ENCODE measurements at places on chromosomes 12 and 14.
A peak's percentile ranks its signal among the peaks of the same experiment; 100 is the strongest.

DNA sequence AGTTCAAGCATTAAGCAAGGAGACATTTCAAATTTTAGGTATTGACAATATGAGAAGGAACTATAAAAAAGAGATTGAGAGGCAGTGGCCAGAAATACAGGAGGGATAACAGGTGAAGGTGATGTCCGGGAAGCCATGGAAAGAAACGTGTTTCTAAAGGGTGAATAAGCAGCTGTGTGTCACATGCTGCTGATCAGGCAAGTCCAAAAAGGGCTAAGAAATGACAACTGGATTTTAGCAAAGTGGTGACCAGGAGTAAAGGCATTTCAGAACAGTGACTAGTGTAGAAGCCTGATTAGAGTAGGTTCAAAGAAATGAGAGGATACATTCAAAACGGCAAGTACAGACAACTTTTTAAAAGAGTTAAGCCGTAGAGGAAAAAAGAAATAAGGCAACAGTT lies 204.3 kb upstream of the DIO2 start:
- DNase-seq = no peak

DNA sequence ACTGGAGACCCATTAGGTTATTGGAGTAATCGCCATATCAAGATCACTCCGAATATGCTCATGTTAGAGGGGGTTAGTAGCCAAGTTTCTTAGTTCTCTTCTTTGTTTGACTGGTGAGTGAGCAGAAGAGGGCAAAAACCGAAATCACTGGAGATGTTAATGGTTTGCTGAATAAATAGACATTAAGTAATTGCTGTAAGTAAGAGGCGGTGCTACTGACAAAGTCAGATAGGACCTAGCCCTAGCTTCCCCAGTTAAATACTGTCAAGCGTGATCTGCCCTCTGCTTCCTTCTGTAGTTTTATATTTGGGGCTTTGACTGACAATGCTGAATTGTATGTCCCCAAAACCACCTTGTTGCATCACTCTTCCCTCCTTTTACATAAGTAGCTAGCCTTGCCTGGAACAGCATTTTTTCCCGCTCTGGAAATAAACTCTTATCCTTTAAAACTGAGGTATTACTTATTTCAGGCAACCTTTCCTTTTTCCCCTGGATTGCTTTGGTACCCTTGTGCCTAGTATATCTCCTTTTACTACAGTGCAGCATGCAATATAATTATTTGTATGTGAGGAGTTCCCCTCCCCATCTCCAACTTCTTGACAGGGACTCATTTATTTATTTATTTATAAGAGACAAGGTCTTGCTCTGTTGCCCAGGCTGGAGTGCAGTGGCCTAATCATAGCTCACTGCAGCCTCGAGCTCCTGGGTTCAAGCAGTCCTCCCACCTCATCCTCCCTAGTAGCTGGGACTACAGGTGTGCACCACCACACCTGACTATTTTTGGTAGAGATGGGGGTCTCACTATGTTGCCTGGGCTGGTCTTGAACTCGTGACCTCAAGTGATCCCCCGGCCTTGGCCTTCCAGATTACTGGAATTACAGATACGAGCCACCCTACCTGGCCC lies 1.4 kb downstream of the SNRPF start:
- no peak for DNase-seq

- DNase-seq = no peak
These were observed 1.3 kb downstream of the SENP1 start for GRCh38 chr12:48104531-48104930.

DNA sequence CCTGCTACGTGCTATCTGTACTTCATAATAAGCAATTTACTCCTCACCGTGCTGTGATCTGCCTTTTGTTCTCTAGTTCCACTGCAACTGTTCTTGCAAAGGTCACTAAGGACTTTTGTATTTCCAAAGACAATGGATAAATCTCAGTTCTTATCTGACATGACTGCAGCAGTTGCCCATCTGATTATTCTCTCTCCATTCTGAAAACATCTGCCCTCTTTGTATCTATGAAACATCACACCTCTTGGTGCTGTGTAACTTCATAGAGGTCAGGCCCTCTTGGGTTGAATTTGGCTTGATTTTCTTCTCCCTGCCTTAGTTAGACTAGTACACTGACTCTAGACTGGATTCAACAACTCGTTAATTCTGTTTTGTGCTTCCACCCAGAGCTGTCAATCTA lies 319.6 kb downstream of the BTG1 start:
- DNase-seq = no peak

GRCh38 chr14:101362529-101363260 lies 198.6 kb upstream of the DIO3 start:
- no peak for DNase-seq

DNA sequence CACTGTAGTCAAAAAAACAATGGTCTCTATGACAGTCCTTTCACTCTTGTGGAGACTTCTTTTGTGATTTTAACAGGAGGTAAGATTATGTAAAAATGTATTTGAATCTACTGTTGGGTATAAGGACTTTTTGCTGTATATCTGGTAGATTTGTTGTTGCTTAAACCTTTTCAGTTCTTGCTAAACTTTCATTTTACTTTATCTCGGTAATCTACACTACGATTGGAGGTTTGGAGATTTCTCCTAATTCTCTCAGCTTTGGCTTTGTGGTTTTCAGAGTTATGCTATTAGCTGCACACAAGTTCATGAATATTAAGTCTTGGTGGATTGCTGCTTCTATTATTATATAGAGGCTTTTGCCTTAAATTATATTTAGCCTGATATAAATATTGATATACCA lies 116.6 kb upstream of the HIF1A start:
- DNase-seq = no peak

- no peak for DNase-seq
These were observed 23.3 kb downstream of the RAB35 start for GRCh38 chr12:120093336-120093591.

GRCh38 chr14:106778986-106779385 lies 1252.6 kb downstream of the TMEM121 start:
- DNase-seq = no peak

DNA sequence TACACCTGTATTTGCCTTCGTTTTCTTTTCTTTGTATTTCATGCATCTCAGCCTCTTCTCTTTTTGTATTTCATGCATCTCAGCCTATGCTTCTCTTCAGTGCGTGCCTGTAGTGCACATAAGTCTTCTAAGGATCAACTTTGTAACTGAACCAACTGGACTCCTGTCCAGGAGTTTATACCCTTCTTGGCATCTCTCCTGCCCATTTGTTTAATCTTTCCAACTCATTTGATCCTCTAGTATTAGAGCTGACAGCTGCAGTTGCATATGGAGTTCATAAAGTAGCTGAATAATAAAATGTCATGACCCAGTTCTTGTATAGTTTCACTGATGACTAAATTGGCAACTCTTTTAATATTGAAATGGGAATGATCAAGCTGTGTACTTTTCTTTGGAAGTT lies 89.7 kb downstream of the FGD4 start:
- no peak for DNase-seq

- no peak for DNase-seq
These were observed 32.5 kb upstream of the EVL start for GRCh38 chr14:100032738-100033137.

DNA sequence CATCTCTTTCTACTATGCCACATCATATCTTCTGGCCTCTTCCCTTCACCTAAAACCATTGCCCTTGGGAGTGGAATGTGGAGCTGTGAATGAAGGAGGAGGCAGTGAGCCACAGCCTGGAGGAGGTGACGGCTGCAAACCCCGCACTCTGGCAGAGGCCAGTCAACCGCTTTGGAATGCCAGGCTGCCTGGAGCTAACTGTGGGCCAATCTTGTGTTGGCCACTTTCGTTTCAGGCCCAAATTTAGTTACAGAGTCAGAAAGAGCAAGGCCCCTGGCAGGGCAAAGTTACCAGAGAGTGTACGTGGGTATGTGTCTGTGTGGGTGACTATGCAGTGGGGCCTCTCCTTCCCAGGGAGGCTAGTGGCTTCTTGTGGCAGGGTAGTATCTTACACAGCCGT lies 40.1 kb downstream of the CACNA1C start:
- no peak for DNase-seq

GRCh38 chr12:103768467-103769123 lies 72.4 kb downstream of the NT5DC3 start:
- DNase-seq = no peak

DNA sequence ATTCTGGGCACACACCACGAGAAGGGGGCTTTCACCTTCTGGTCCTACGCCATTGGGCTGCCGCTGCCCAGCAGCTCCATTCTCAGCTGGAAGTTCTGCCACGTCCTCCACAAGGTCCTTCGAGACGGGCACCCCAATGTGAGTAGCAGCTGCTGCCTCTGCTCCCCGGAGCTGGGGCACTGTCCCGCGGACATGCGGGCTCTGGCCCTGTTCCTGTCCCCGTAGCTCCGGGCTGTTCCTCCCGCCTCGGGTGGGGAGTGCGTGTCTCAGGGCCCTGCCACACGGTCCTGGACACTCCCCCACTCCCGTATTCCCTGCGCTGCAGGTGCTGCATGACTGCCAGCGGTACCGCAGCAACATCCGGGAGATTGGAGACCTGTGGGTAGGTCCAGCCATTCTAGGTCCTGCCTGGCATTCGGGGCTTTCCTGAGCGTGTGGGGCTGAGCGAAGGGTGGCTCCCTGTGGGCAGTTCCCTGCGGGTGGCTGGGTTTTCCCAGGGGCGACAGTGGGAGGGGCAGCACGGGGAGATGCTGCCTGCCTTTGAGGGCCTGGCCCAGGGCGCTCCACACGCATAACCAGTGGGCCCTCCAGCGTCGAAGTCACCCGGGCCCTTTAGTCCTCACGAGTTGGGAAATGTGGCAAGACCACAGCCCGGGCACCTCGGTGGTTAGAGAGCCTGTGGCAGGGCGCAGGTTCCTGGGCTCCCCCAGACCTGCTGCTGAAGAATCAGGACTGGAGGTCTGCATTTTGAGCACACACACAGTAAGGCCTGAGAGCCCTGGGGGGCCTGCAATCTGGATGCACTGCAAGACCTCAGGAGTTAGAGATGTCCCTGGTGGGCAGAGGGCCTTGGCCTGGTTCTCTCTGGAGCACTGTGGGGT lies 13.5 kb downstream of the HIP1R start:
- DNase-seq = no peak

DNA sequence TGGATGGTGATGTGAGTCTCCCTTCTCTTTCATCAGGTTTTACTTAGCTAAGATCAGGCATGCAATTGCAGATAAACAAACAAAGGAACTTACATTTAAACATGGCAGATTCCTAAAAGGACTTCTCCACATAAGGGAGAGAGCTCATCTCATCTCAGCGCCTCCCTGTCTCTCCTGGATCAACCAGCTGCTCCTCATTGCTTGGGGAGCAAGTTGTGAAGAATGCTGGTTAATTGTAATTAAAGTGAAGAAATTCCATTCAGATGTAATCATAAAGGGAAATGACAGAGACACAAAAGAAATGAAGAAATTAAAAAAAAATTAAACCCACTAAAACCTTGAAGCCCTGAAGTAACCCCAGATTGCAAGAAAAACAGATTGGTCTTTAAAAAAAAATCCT lies 104.4 kb upstream of the DIO2 start:
- no peak for DNase-seq

GRCh38 chr12:114779186-114779585 lies 95.2 kb upstream of the TBX3 start:
- no peak for DNase-seq

DNA sequence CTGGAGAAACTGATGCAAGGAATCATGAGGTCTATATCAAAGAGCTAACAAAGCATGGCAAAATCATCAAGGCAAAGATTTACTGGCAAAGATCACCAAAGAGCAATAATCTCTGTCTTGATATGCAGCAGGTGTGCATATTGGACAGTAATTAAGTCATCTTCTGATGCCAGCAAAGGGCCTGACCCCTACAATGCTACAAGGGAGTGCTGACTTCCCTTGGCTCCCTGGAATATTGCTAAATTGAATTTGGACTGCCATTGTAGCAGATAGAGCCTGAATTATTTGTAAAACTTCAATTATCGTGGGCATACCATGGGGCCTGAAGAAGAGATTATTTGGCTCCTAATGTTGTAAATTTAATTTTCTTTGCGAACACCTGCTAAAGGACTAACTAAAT lies 307.9 kb upstream of the SYT1 start:
- no peak for DNase-seq

DNA sequence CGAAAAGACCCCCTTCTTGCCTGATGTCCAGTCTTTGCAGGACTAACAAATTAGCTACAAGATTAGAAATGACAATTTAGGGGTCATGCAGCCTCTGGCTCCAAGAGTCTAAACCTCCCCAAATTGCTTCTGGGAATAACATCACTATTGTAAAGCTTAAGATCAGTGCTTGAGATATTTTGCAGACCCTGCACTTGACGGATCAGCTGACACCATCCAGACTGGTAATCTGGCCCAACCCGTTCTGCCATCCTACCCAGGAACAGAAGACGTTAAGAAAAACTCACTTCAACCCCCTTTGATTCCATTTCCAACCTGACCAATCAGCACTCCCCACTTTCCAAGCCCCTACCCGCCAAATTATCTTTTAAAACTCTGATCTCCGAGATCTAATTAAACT lies 236.7 kb upstream of the KRR1 start:
- DNase-seq = no peak

GRCh38 chr12:12561371-12562015 lies 1.2 kb downstream of the DUSP16 start:
- DNase-seq = peak; percentile 64

- no peak for DNase-seq
These were observed 30.5 kb downstream of the ANAPC7 start for GRCh38 chr12:110373025-110373424.

GRCh38 chr12:46124132-46124847 lies 133.9 kb upstream of the SCAF11 start:
- DNase-seq = no peak

GRCh38 chr12:47844264-47845019 lies 24.7 kb upstream of the HDAC7 start:
- DNase-seq = no peak

DNA sequence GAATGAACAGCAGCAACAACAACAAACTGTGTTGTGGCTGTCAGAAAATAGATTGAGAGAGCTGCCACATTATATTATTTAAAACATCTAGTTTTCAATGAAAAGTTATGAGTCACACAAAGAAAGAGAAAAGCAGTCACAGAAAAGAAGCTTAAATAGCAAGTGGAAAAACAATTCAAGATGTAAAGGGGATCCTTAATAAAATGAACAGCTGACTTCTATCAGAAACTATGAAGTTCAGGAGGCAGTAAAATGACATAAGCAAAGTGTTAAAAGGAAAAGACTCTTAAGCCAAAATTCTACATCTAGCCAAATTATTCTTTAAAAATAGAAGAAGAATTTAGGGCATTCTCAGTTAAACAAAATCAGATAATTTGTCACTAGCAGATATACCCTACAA lies 5.6 kb downstream of the CLEC14A start:
- DNase-seq = no peak

DNA sequence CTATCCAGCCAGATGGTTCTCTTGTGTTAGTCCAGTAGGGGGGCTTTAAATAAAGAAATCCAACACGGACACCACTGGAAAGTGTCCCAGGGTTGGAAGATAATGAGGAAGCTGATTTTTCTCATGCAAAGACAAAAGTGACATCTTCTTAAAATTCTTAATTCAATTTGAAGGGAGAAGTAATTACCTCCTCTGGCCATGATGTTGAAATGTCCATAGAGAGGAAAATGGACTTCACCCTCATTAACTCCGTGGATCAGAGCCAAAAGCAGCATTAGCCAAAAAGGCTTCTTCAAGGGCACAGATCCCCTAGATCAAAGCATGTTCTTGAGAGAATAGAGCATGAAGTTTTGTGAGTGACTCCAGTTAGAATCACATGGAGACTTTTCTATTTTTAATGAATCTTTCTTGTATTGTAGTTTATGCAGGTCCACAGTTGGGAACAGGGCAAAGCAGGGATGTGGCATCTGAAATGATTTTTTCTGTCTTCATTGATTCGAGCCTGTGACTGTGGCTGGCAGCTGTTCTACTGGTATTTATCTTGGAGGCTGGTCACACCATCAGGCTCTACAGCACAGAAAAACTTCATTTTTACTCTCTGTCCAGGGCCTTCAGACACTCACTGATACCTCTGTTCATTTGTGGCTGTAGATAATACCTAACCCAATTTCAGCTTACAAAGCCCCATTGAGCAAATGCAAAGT lies 1002.5 kb downstream of the AACS start:
- DNase-seq = no peak
